ENCODE measurements at places on chromosomes 7 and 10. TPM values are rescaled to one million over a fixed set of nuclear protein-coding genes. Genes with fewer than 3 reads are reported as not detected.

The AKR1C4 gene
- not detected for total RNA-seq

GRCh38 chr7:40177071-40177470 lies 42.3 kb downstream of the SUGCT start:
- no peak for DNase-seq

GRCh38 chr7:54996391-54996790 lies 22.4 kb upstream of the EGFR start:
- DNase-seq, result no peak

- DNase-seq, result no peak
Measured at GRCh38 chr10:128241023-128241422, 114.8 kb upstream of the MKI67 start.

The HOXA9 gene
- total RNA-seq, result not detected

The LRRC18 gene
- not detected for total RNA-seq

- DNase-seq, result no peak
Measured at GRCh38 chr10:74388801-74389200, 237.8 kb downstream of the ADK start.

DNA sequence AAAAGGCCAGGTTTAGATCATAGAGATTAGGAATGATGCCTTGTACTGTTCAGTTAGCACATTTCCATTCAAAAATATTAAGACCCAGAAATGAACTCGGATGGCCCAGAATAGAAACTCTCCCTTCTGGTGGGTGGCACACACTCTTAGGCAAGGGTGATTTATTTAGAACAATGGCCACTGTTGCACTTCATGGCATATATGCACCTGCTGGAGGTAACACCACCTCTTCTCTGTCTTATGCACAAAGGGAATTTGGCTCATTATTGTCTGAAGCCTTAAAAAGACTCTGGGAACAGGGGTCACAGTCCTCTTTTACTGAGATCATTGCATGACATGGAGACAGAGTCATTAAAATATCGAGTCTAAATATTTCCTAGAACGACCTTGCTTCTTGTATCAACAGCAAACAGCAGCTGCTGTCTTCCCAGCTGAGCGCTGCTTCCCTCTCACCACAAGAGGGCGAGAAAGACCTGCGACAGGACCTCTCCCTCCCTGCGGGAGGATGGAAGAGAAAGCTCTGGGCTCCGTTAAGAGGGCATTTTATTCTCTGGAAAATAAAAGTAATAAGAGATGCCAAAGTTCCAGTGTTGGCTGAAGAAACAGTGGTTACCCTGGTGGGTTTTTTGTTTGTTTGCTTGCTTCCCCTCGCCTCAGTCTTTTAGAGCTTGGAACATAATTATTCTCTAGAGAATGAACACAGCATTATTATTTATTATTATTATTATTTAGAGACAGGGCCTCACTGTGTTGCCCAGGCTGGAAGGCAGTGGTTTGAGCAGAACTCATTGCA lies 13.5 kb upstream of the BAMBI start:
- peak; percentile 94 for DNase-seq

The MSS51 gene
- total RNA-seq, result 9.5 TPM

GRCh38 chr10:5738427-5738826 lies 53.8 kb downstream of the TASOR2 start:
- DNase-seq, result no peak

- DNase-seq, result no peak
Measured at GRCh38 chr10:24834869-24835268, 111.2 kb upstream of the ARHGAP21 start.

DNA sequence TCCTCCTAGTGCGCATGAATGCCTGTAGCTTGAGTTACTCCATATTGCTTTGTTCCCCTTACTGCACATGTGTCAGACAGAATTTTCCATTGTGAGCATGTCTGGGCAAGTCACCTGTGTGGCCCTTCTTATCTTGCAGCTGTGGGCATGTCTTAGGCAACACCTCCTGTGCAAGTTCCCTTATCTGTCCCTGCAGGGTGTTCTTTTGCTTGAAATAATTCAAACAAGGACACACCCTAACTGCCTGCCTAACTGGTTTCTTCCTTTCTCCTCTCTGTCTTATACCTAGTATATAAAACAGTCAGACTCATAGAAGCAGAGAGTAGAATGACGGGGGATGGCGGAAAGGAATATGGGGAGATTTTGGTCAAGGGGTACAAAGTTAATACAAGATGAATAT lies 421.1 kb upstream of the SORCS1 start:
- no peak for DNase-seq

DNA sequence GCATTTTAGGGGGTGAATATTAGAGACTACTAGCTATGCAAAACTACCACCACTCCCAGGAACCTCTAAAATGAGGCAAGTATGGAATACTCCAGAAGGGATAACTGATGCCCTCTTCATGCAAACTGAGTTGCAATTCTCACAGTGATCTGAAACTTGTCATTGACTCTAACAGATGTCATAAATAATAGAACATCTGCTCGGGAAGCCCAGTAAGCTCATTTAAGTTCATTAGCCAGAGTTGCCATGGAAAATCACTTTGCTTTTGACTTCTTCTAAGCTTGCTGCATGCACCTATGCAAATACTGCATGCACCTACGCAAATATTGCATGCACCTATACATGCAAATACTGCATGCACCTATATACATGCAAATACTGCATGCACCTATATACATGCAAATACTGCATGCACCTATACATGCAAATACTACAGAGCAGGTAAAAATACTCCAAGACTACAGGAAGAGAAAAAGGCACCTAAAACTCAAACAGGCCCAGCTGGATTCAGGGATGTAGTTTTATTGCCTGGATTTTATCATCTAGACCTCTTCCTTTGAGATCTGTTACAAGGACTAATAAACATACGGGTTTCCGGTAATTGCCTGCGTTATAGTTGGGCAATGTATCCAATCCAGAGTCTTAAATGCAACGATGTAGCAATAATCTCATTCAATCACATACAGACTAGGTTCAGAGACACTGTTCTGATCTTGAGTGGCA lies 1061.1 kb upstream of the AUTS2 start:
- DNase-seq, result no peak

- DNase-seq, result peak; percentile 78
Measured at GRCh38 chr10:110629680-110630191, 14.4 kb upstream of the RBM20 start.

DNA sequence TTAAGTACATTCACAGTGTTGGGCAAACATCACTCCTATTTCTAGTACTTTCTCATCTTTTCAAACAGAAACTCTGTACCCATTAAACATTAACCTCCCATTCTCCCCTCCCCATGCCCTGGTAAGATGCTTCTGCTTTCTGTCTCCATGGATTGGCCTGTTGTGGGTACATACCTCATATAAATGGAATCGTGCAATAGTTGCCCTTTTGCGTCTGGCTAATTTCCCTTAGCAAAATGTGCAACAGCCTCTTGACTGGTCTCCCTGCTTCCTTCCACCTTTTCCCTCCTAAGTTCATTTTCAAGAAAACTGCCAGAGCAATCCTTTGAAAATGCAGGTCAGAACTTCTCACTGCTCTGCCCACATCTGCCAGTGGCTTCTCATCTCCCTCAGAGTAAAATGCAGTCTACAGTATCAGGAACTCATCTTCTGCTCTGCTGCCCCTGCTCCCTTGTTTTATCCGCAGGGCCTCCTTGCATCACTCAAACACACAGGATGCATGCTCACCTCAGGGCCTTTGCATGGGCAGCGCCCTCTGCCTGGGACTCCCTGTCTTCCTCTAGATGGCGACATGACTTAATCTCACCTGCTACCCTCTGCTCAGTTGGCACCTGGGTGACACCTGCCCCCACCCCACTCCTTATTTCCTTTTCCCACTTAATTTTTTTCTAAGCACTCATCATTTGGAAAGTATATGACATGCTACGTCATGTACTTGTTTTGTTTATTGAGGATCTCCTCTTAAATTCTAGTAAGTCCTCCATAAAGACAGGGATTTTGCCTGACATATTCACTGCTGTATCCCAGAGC lies 44.3 kb upstream of the ECHDC3 start:
- no peak for DNase-seq

- no peak for DNase-seq
Measured at GRCh38 chr7:1768832-1769231, 98.8 kb downstream of the ELFN1 start.

The WIPF3 gene
- 3.4 TPM for total RNA-seq

DNA sequence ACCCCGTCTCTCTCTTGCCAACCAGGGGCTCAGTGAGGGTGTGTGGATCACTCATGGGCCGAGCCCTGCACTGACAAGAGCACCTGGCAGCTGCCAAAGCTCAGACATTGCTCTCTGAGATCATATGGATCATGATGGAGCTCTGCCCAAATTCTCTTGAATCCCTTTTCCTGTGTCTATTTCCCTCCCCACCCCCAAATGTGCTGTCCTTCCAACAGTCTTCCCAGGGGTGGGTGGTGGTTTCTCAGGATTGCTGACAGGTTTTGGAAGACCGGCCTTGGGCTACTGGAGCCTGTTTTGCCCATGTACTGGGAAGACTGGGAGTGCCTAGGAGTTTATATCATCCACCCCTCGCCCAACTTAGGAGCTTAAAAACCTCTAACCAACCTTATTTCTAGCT lies 10.5 kb downstream of the ARHGAP22 start:
- DNase-seq, result no peak

GRCh38 chr10:75375838-75376237 lies 25.7 kb downstream of the ZNF503 start:
- no peak for DNase-seq

The SPDYE2 gene
- total RNA-seq, result not detected

DNA sequence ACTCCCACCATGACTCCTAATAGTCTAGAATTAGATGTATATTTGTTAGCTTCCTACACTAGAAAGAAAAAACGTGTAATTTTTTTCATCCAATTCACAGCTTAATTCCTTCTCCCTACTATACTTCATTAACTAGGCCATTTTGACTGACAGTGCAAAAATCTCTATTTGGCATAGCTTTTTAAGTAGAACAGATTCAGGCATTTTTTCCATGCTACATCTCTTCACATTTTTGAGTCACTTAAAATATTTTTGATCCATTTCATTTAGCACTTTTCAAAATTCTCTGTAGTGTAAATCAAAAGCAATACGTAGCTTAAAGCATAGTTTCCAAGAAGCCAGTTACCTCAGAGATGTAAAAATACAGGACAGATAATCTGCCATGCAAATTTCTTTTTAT lies 391.1 kb upstream of the NPVF start:
- no peak for DNase-seq

- DNase-seq, result peak; percentile 45
Measured at GRCh38 chr10:118629211-118629610, 33.8 kb upstream of the PRLHR start.

DNA sequence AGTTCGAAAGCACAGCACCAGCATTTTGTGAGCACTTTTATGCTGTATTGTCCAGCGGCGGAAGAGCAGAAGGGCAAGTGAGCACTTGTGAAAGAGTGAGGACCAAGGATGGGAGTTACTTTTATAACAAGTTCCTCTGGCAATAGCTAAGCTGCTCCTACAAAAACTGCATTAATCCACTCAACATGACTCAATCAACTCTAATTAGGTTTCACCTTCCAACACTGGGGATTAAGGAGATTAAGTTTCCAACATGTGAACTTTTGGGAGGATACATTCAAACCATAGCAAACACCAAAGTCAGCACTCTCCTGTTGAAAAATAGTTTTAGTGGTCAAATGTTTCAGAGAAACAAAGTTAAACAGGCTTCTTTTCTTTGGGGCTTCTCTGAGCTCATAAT lies 844.5 kb downstream of the REEP3 start:
- DNase-seq, result no peak

The AGR2 gene
- total RNA-seq, result 73.1 TPM

The TCAF1 gene
- 296 TPM for total RNA-seq

GRCh38 chr7:13416071-13416470 lies 573.4 kb downstream of the ETV1 start:
- no peak for DNase-seq

- DNase-seq, result peak; percentile 5
Measured at GRCh38 chr7:18828260-18828993, 289.0 kb downstream of the TWIST1 start.

The TAS2R41 gene
- total RNA-seq, result 0.31 TPM

The EGR2 gene
- 1.6 TPM for total RNA-seq
